ENCODE measurements at places on chromosomes 2 and 18.

GRCh38 chr2:151343073-151343472 is 14.3 kb upstream of the TNFAIP6 start:
- no peak for DNase-seq

DNA sequence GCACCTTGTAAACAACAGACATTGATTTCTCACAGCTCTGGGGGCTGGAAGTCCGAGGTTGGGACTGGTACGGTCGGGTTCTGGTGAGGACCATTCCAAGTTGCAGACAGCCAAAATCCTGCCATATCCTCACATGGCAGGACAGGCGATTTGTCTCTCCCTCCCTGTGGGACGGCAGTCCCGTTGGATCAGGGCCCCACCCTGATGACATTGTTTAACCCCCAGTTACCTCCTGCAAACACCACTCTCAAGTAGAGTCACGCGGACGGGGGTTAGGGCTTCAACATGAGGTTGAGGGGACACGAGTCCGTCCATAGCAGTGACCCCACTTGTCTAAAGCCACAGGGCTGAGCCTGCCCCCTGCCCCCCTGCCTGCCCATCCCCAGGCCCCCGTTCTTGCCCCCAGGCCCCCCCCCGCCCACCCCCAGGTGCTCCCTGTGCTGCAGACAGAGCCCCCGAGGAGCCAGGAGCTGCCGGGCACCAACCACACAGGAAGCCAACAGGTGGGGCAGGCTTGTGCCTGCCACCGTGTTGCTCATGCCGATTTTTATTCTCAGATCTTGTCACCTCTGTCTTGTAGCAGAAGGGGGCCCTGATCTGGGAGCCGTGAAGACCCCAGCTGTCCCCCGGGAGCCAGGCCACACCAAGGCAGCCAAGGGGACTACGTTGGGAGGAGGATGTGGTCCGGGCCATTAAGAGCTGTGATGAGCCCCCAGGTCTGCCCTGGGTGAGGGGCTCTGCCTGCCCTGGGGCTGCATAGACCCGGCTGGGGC is 82.2 kb downstream of the NFATC1 start:
- no peak for DNase-seq

- no peak for DNase-seq
Measured at GRCh38 chr2:165518611-165519010, 49.1 kb downstream of the CSRNP3 start.

- no peak for DNase-seq
Measured at GRCh38 chr2:219107758-219108157, 47.0 kb upstream of the IHH start.

DNA sequence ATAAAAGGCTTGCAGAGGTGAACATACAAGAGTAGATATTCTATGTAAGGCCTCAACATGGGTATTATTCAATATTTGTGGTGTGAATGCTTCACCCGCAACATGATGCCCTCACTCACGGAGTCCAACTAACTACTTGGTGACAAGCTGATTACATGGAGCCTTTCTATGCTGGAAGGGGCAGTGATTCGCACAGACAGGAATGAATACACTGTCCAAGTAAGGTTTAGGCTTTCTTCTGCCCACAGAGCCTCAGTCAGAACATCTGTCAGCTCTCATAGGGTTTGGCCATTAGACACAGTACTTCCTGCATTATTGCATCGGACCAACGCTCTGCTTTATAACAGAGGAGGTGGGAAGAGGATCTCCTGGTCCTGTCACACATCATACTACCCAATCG is 80.3 kb upstream of the SLC35G4 start:
- no peak for DNase-seq

DNA sequence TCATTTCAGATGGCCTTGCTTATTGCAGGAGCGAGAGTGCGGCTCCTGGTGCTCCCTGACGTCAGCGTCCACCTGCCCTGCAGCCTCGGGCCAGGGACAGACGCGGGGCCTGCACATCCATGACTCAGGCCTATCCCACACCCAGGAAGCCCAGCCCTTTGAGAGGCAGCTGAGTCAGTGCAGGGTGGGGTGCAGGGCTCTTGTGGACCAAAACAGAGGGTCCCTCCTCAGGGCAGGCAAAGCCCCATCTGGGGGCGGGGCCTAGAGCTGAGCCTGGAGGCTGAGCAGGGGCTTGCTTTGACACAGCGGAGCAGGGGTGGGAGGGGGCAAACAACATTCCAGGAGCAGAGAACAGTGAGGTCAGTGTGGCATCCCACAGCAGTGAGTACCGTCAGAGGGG is 7.7 kb upstream of the ARHGEF4 start:
- DNase-seq = no peak

DNA sequence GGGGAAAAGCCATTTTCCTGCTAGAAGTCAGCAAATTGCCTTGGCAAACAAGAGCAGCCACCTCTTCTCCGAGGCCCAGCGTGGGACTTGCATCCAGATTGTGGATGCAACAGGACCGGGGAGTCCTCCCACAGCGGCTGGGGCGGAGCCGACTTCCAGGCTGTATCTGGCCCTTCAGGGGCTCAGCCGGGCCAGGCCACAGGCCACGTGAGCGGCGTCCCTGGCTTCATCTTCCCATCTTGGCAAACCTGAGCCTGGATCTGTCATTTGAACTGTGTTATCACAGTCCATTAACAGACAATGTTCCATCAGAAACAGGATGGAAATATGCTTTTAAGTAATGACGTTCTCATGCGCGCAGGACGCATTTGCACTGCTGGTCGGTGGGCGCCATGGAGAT is 483.5 kb upstream of the SALL3 start:
- no peak for DNase-seq

GRCh38 chr2:86118130-86118529 is 12.1 kb downstream of the PTCD3 start:
- no peak for DNase-seq

DNA sequence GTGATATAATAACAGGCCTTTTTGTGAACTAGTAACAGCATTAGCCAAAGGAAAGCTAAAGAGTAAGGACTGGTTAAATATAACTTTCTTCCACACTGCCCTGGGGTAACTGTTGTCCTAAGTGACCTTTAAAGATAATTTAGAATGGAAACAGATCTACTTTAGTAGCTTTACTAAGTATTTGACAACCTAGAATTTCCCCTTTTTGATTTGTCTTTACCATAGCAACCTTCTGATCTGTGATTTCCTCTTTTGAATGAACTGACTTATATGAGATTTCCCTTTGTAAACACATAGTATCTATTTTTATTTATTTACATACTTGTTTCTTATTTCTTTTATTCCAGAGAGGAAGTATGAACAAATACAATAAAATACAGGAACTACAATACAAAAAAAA is 10.5 kb upstream of the KLF7 start:
- DNase-seq = no peak

DNA sequence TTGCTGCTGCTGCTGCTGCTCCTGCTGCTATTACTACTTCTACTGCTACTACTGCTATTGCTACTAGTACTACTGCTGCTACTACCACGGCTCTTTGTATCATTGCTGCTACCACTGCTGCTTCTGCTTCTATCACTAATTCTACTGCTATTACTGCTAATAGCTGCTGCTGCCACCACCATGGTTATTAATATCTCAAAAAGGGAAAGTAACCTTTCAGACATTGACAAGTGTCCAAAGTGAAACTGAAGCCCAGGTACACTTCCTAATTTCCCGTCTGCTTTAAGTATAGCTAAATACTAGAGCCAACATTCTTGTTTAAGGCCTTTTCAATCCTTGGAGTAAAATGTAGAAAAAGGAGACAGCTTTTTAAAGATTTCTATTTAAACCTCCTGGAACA is 45.4 kb upstream of the EHBP1 start:
- DNase-seq = no peak

DNA sequence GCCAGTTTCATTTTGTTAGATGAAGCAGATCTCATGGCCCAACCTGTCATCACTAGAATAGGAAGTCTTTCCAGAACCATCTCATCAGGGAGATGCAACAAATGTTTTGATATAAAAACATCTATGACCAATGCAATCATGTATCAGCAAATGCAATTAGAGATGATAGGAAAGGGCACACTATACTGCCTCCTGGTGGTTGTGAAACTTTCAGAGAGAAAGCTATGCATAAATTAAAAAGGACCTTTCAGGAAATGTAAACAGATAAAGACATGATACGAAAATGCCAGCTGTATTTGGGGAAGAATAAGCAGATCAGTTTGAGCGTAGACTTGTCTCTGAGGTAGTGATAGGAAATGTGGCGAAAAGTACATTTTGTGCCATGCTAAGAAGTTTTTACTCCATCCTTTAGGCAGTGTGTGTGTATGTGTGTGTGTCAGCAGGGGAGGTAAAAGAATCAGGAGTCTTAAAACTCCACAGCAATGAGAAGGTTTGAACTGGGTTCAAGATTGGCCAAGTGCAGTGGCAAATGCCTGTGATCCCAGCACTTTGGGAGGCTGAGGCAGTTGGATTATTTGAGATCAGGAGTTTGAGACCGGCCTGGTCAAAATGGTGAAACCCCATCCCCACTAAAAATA is 479.3 kb downstream of the CPS1 start:
- no peak for DNase-seq

- DNase-seq = no peak
Measured at GRCh38 chr18:57747809-57748680, 55.1 kb downstream of the ATP8B1 start.

DNA sequence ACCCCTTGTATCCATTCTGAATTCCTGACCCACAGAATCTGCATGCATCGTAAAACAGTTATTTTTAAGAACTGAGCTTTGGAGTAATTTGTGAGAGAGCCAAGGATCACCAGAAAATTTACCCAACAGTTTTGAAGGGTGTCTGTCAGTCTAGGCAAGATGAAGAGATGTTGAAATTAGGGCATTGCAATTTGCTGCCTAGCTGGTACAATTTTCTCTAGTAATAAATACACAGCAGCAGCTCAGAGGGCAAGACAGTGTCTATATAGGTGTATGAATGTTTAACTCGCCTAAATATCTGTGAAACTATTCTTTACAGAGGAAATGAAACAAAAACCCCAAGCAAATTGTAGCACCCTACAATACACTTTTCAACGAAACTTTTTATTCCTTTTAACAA is 377.8 kb upstream of the POU3F3 start:
- DNase-seq = no peak

GRCh38 chr2:10918661-10919409 is 7.1 kb downstream of the KCNF1 start:
- no peak for DNase-seq

- DNase-seq = peak; percentile 48
Measured at GRCh38 chr2:174326161-174327020, 8.4 kb upstream of the SP9 start.

DNA sequence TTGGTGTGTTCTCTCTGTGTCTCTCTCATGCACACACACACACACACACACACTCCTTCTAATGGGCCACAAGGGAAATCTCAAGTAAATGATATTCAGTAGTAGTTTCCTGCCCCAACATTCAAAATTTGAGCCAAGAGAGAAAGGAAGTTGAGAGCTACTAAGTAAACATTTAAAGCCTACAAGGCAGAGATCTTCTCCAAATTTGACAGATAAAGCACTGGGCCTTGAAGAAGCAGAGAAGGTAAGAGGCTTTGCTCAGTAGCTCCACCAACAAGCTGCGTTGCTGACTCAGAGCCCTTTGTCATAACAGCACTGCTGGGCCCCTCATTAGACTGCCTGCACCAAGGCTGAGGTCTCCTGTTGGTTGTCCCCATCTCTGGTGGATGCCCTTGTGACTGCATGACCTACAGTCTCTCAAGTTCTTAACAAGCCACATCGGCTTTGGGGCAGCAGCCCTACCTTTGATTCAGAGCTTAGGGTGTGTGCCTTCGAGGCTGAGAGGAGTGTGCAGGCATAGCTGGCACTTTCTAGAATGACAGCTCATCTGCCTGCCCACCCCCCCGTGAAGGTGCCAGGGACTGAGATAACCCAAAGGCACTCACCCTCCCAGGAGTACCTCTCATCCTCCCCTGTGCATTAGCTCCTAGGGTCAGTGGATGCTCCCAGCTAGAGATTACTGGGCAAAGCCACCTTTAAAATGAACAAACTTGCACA is 32.3 kb upstream of the NEB start:
- no peak for DNase-seq

GRCh38 chr2:228417526-228417925 is 236.0 kb upstream of the SPHKAP start:
- DNase-seq = no peak

- DNase-seq = no peak
Measured at GRCh38 chr2:204486805-204487204, 58.5 kb upstream of the PARD3B start.

DNA sequence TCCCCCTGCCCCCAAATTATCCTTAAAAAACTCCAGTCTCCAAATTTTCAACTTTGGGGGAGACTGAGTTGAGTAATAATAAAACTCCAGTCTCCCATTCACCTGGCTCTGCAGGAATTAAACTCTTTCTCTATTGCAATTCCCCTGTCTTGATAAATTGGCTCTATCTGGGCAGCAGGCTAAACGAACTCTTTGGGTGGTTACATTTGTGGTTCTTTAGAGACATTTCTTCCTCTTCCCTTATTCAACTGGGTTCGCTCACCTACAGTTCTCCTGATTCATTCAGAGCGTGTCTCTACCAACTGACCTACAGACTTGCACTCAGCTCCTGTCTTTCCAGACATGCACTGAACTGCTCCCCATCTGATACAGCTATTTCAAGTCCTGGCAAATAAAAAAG is 17.1 kb upstream of the SOCS6 start:
- no peak for DNase-seq

DNA sequence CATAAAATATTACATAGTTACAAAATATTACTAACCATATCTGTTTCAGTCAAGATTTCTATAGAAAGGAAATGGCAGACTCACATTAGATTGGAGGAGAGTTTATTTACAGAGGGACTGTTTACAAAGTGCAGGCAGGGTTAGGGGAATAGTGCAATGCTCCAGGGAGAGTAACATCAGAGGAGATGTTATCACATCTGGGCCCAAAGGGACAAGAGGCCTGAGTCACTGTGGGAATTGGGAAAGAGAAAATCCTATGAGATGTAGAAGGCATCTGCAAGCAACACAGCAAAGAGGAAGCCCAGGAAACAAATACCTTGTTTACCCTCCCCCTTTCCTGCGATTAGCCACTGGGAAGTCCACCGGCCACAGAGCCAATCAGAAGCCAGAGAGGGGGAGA is 227.3 kb upstream of the TANK start:
- DNase-seq = no peak

DNA sequence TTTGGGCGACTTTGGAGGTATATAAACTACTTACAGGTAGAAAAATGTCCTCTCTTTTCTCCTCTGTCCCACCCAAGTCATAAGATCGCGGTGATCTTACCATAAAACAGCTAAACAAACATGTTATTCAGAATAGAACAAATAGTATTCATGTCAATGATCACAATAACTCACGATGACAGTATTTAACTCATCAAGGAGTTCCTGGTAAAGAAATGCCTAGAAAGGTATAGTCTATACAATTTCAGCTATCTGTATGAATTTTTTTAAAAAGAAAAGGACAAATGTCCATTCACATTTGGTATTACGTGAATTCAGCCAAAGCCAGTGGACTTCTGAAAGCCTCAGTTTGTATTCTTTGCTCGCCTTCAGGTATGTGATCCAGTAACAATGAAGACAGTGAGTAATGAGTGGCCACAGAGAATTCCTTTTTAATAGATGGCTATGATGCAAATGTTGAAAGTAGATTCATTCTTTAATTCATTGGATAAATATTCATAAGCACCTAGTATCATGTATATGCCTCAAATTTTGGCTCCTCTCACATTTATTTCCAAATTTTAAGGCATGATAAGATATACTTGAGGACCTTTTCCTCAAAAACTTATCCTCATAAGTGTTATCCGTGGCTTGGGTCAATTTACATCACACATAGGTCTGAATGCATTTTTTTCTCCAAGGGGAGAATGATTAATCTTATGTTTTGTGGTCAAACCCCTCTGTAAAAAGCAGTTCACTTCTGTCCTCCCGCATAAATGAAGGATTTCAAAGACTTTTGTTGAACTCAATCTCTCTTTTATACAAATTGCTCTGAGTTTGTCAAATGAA is 20.3 kb downstream of the ABCB11 start:
- DNase-seq = no peak

Data from Kasumi-1 (cell line).